ENCODE measurements at places on chromosomes 7 and 10.

GRCh38 chr7:78212476-78213060 is 414.0 kb downstream of the PHTF2 start:
- no peak for DNase-seq

GRCh38 chr7:151448261-151449252 is 8.6 kb upstream of the CRYGN start:
- DNase-seq, result peak; percentile 81

- no peak for DNase-seq
These were observed 61.1 kb downstream of the TWIST1 start for GRCh38 chr7:19056305-19056704.

DNA sequence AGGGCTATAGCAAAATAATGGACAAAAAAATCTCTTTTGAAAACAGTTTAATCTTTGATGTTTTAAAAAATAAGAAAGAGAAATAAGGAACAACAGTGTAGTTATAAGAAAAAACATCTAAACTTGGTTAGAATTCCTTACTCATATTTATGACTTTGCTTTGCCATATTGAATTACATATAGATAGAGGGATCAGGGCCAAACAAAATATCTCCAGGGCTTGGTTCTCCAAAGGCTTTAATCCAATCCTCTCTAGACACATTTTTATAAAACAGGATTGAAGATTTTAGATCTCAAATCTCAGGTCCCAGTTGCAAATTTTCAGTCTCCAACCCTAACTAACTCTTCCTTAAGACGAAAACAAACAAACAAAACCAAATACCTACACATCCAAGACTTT is 72.6 kb upstream of the RHOBTB1 start:
- DNase-seq, result no peak

GRCh38 chr7:148754912-148755311 is 56.2 kb downstream of the CUL1 start:
- DNase-seq, result no peak

DNA sequence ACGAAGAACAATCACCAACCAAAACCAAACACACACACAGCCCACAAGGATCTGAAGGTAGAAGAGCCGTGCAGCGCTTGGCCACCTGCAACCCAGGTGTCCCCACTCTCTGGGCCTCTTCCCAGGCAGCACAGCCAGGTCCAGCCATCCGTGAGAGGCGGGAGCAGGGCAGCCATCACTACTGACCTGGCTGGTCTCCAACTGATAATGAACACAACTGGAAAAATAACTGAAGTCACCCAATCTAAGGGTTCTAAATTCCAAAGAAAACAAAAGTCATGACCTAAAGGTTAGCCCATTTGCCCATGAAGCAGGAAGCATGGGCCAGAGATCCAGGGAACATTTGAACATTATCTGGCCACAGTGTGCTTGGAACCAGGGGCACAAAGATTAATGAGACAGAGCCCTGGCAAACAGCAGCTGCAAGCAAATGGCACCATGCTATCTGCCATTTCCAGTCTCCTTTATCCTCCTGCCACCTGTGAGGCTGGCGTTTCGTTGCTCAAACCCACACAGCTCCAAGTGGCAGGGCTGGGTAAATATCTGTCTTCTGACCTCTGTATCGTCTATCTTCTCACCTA is 207.9 kb downstream of the TNS3 start:
- no peak for DNase-seq

DNA sequence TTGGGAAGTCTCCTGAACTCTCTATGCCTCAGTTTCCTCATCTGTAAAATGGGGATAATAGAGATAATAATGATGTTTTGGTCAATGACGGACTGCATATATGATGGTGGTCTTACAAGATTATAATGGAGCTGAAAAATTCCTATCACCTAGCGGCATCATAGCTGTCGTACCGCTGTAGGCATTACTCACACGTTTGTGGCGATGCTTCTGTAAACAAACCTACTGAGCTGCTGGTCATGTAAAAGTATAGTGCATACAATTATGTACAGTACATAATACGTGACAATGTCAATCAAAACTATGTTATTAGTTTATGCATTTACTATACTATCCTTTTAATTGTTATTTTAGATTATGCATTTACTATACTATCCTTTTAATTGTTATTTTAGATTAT is 339.1 kb upstream of the NPVF start:
- DNase-seq, result no peak

DNA sequence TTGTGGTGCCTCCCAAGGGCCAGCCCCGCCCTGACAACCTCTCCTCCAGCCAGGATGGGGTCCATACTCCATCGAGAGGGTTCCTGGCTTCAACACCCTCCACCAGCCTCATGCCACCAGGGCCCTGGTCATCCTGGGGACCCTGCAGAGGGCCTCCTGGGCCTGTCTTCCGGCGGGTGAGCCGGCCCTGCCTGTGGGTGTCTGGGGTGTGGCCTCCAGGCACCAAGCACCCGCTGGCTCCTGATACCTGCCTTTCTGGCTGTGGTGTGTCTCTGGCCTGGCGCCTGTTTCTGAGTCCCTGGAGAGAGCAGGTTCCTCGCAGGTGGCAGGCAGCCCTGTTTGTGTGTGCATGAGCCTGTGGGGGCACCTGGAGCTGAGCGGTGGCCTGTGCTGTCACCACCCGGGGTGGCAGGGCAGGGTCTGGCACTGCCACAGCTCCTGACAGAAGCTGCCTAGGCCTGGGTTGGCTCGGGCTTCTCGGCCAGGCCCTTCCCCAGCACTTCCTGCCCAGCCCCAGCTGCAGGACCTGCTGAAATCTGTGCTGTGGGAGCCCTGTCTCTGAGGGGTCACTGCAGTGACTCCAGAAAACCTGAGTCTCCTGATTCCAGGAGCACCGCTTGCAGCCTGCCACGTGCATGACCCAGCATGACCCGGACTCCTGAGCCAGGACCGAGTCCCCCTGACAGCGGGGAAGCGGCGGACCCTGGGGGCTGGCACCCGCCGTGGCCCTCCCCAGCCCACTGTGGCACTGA is 18.4 kb downstream of the ADAM8 start:
- peak; percentile 40 for DNase-seq

GRCh38 chr7:3978839-3979238 is 677.8 kb downstream of the SDK1 start:
- DNase-seq, result no peak

GRCh38 chr7:129779602-129780256 is 168.2 kb downstream of the NRF1 start:
- DNase-seq, result peak; percentile 51

DNA sequence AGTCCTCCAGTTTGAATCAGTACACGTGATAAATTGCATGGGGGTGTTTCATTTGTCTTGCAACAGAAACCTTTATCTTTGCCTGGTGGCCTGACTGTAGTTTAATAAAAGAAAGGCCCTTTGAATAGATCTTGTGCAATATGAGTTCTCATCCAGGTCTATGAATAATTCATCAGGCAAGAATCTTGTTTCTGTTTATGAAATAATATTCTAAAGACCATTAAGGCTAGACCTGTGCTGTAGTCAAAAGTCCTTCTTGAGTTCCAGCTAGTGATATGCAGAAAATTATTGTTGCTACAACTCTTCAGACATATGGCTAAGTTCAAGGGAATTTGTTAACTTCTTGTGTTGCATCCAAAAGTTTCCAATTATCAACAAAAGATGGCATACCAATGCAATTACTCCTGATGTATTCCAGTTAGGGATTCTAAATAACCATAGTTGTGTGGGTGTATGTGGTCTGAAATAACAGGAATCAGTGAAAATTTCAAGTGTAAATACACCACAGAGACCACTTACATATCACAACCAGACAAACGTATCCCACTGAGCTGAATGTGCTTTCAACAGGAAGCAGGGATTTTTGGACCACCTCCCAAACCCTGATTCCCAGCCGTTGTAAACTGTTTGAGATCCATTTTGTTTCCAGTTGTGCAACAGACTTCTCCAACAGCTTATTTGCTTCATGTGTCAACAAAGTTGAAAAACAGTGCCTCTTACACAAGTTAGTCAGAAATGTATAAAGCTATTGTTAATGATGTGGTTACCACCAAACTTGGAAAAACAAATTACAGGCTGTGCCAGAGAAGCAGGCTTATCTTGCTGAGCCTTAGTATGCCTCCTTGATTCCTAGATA is 54.7 kb upstream of the BICC1 start:
- DNase-seq, result no peak

DNA sequence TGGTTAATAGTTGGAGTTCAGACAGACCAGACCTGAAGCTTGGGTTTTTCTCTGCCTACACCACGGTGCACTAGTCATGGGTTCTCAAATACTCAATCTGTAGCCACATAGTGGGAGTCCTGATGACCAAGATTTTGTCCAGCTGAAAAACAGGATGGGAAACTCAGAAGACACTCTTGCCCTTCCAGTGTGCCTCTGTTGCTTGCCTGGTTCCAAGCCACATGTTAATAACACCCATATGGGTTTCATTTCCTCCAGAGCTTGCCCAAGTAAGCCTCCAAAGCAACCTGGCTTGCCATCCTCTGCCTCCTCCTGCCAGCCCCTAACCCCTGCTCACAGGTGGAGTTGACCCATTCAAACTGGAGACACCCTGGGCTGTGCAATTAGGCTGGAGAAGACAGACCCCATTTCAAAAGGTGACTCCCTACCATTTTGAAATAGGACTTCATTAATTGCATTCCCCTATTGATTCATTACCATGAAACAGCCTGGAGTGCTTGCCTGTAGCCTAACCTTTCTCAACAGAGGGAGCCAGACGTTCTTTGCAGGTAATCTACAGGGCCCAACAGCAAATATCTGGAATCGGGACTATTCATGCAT is 108.0 kb upstream of the HABP2 start:
- DNase-seq, result no peak

- no peak for DNase-seq
These were observed 246.9 kb upstream of the MKLN1 start for GRCh38 chr7:131080754-131081153.

- DNase-seq, result no peak
These were observed 139.5 kb upstream of the FERD3L start for GRCh38 chr7:19284596-19285300.

DNA sequence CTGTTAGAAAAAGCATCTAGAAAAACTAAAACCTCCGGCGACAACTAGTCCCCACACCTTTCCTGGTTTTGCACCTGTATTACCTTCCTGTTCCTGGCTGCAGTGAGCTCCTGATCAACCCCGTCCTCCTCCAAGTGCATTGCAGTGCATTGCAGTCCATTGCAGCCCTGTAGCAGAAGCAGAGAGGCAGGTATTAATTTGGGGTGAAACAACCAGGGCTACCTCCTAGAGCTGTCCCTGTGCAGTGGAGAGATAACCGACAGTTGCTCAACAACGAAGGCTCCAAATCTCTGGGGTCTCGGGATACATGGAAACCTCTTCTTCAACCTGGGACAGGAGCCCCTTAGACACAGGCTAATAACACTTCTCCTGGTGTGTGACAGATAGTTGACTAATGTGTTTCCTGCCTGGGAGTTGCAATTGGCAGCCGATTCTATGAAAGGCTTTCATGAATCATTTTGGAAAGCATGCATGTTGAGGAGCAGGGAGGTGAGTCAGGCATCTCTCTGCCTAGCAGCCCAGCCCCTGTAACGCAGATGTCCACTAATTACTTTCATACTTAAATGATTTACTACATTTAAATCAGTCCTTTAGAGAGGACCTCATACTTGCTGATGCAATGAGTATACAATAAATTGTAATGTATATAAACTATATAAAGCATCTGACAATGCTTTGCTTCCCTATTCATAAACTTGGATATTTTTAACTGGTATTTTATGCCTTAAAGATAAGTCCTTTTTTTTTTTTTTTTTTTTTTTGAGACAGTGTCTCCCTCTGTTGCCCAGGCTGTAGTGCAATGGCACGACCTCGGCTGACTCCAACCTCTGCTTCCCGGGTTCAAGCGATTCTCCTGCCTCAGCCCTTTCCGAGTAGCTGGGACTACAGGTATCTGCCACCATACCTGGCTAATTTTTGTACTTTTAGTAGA is 59.0 kb downstream of the PRR15 start:
- no peak for DNase-seq

DNA sequence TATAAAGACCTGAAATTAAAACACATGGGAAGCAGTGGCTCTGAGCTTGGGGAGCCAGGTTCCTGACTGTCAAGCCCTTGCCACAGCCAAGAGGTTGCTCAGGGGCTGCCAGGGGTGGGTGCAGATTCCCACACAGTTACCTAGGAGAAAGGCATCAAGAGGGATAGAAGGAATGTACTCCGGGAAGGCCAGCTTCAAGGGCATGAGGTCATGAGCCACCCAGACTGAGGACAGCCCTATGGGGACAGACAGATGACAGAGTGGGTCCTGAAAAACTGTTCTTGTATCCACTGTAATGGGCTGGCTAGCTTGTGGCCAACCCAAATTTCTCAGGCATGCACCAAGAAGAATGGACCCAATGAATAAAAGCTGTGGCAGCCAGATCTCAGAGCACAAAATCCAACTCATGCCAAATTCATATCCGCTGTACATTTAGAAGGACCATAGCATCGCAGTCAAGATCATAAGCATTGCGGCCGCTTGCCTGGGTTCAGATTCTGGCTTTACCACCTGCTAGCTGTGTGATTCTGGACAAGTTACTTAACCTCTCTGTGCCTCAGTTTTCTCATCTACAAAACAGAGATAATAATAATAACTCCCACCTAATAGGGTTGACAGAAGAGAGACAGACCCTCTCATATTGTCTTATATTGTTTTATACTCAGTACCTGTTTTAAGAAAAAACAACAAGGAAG is 44.9 kb upstream of the KCNMA1 start:
- no peak for DNase-seq

DNA sequence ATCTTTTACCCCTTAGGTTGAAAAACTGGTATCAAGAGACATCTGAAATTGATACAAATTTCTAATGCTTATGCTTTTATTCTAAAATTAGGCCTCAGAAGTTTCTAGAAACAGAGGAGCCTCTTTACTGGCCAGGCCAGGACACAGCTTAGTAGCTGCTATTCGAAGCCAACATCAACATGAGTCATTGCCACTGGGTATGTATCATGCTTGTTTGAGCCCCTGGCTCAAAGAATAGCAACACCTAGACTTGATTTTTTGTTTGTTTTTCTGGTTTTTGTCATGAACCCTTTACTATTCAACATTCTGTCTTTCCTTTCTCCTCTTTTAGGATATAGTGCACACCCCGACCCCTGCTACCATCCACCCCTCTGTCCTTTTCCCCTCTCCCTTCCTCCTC is 90.9 kb upstream of the STK17A start:
- DNase-seq, result no peak

GRCh38 chr7:25069900-25070443 is 55.1 kb downstream of the CYCS start:
- peak; percentile 38 for DNase-seq

GRCh38 chr7:27145165-27145913 is 1.9 kb upstream of the HOXA5 start:
- no peak for DNase-seq

- DNase-seq, result no peak
These were observed 252.7 kb upstream of the MBL2 start for GRCh38 chr10:53025172-53025711.

DNA sequence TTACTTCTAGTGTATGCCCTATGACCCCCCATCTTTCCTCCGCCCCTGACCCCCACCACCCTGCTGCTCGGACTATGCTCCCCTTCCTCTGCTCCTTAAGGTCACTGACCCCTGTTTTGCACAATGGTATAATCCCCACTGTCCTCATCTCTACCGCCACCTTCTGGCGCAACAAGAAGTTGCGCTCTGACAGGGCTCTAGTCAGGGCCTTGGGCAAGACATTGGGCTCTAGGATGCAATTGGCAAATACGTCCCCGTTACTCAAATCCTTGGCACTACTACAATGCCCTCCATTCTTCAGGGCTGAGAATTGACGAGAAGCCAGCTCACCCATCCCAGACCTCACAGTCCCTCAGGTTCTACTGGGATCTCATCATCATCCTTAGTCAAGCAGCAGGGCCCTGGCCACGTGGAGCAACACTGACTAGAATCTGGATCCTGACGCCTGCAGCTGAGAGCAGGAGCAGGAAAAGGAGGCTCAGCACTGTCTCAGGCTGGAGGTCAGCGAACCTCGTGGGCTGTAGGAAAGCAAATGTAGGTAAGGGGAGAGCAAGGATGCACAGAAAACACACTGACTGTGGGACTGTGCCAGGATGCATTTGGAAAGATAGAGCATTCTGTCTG is 10.6 kb downstream of the LRIT2 start:
- DNase-seq, result no peak
